ENCODE measurements at places on chromosomes 6 and 20.

DNA sequence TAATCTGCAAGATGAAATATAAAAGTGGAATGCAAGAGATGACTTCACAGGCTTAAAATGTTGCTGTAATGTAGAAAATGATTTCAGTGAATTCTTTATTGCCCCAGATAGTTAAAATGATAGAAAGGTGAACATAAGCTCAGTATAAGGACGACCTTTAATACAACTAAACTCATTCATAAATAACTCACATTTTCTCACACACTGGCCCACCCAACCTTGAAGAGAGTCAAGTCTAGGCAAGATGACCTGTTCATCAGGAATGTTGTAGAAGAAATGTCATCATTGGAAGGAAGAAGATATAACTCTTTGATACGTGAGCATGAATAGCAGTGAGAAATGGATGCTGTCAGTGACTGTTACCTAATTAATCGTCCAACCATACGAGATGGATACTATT lies 111.1 kb upstream of the SASH1 start:
- DNase-seq, result no peak

- DNase-seq, result no peak
These were observed 3.4 kb upstream of the SCML4 start for GRCh38 chr6:107827541-107827940.

DNA sequence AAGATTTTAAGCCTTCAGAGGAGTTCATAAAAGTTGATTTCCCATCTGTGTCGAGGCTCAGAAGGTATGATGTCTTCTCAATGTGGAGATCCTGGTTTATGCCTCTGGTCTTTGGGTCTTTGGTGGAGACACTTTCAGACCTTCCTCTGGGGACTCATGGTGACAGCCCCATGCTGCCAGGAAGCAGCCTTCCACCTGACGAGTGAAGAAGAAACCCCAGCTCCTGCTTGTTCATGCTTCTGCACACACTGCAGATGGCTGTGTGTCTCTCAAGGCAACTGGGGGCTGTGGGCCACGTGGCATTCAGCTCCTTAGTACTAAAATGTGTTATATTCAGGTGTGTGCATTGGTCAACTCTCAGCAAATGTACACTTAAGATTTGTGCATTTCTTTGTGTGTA lies 4.9 kb upstream of the SCP2D1 start:
- no peak for DNase-seq

DNA sequence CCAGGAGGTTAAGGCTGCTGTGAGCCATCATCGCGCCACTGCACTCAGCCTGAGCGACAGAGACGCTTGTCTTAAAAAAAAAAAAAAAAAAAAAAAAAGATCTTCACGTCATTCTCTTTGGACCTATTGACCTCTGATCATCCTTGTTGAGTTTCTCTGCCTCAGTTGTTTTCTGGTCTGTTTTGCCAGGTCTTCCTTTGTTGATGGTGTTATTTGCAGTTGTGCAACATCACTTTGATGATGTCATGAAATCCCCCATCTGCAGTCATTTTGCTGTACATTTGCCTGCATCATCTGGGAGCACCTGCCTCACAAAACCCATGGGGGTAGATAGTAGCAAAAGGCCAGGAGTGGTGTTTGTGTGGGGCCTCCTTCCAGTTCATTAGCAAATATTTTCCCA lies 39.2 kb upstream of the CHMP4B start:
- DNase-seq, result no peak

DNA sequence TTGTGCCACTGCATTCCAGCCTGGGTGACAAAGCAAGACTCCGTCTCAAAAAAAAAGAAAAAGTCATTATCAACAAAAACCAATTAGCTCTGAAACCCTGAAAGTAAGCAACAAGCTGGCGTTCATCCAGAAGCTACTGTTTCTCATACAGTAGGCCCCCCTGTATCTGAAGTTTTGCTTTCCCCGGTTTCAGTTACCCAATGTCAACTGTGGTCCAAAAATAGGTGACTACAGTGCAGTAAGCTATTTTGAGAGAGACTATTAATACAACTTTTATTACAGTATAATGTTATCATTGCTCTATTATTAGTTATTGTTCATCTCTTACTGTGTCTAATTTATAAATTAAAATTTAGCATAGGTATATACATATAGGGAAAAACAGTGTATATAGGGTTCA lies 135.1 kb downstream of the KIF16B start:
- DNase-seq, result no peak

DNA sequence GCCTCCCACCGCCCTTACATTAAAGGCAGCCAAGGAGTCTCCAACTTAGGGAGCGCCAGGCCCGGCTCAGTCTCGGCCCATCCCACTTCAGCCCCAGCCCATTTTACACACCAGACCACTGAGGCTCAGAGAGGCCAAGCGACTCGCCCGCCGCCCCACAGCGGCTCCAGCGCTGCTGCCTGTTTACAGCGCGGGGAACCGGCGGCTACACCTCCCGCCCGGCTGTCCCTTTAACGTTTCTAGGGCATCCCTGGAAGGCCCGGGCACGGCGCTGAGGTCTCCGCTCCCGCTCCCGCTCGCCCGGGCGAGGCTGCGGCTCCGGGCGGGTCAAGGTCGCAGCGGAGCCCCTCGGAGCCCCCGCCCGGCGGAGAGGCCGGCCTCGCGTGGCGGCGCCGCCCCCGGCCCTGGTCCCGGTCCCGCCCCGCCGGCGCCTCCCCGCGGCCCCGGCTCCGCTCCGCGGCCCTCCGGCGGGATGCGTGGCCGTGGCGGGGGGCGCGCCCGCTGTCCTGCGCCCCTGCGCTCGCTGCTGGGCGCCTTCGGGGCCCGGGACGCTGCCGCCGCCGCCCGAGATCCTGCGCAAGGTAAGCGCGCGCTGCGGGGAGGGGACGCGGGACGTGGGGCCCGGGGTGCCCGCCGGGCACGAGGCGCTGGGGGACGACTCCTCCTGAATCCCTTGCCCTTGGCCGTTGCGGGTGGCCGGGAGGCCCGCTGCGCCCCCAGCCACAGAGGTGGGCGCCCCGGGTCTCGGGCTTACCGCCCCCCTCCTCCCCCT lies 27.1 kb upstream of the PHACTR3 start:
- no peak for DNase-seq

DNA sequence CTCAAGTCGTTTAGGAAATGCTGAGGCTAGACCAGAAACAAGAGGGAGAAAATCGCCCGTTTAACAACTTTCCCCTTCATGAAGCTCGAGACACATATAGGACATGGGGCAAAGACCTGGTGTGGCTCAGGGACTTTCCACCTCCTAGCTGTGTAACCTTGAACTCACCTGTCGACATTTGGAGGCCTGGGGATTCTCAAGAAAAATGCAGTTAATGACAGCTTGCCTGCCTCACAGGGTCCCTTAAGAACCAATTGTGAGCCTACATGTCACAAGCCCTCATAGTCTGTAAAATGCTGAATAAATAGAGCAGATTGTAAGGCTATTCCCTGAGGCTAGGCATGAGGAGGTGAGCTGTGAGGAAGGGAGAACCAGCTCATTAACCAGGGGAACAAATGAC lies 35.1 kb downstream of the MGME1 start:
- DNase-seq, result no peak

DNA sequence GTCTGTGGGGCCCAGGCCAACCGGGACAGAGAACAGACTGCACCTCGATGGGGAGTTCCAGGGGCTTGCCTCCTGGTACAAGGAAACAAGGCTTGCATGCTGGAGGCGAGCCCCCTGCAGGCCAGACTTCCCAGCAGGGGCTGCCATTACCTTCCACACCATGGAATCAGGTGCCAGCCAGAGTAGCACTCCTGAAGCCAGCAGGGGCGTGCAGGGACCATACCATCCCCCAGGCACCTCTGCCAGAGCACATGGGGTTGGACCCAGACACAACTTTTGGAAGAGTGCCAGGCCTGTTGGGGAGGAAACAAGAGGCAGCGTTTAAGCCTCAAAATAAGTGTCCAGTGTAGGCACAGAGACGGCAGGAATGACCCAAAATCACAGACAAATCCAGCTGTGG lies 6.5 kb downstream of the DDO start:
- DNase-seq, result no peak

DNA sequence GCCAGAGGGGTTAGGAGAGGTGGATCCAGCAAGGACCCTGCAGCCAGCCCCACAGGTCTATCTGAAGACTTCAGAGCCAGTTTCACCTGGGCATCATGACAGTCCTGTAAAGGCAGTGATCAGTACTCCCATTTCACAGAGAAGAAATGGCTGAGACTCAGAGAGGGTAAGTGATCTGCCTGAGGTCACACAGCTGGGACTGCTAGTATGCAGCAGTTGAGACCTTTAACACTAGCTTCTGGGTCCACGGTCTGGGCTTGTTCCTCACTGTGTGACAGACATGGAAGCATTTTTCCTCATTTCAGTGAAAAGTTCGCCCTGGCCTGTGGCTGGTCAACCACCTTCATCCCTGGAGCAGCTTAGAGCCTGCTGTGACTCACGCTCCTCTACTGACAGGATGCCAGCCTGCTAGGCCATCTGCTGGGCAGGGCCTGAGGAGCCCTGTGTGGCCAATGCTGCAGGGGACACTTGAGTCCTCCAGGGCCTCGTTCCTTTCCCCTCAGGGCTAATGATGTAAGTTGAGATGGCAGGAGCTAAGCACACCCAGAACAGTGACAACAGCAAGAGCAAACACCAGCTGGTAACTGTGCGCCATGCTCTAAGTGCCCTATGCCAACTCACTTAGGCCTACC lies 192.0 kb downstream of the LRFN2 start:
- no peak for DNase-seq

DNA sequence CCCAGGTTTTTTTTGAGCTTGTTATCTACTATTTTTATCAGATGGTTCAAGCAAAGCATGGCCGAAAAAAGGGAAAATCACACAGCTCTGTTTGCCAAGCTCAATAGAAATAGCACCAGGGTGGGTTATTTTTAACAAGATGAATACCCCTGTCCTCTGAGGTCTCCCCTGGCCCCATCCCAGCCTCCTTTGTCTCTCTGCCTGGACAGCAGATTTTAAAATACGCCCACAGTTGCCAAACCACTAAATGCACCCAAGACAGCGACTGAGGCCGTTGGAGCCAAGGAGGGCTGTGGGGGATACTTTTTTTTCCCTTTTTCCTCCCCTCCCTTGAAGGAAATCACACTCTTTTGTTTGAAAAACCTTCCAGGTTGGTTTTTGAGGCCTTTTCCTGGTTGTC lies 106.6 kb downstream of the VEGFA start:
- DNase-seq, result no peak

DNA sequence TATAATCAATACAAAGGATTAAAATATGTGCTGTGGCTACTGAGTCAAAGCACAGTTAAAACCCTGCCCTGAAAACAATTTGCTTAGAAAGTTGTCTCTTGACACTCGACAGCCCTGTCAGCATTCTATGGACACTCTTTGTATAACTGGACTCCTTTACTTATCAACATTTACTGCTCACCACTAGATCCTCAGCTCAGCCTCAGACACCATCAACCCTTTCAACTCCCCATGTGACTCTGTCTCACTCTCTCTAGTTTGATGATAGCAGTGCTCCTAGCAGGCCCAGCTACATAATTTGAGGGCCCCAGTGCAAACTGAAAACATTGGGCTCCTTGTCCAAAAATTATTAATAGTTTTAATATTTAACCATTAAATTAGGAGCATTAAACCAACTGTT lies 181.8 kb downstream of the TENT5A start:
- DNase-seq, result no peak

DNA sequence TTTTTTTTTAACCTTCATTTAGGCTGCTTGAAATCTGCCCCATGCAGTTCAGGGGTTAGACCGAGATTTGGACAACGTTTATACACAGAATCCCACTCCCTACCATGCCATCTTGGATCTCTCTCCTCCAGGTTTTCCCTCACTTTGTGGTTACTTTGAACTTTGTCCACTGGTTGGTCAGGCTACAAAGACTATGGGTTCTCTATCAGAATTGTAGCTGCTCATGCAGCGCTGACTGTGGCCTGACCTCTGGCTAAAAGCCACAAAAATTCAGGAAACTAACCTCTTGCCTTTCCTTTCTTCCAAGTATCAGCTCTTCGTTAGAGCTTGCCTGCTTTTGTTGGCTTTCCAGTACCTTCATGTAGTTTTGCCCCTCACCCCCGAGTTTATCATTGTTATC lies 44.9 kb upstream of the KCNG1 start:
- no peak for DNase-seq

DNA sequence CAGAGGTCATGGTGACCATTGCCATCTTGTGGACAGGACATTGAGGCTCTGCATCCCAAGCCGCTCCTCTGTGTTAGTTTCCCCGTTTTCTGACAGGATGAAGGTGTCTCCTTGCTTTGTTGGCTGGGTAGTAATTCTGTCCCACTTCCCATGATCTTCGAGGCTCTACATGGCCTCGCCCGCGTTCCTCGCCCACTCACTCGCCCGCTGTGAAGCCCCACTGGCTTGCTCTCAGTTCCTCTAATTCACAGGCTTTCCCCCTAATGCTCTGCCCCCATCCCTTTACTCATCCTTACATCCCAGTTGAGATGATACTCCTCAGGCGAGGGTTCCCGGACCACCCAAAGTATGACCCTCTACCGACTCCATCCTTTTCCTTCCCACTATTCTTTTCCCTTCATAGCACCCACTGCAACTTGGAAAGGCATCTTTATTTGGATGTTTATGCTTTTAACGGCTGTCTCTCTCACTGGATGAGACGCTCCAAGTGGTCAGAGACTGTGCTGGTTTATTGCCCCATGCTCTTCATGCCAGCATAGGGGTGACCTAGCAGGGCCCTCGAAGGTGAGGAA lies 511 bp upstream of the SLC35B2 start:
- DNase-seq, result no peak
